NCI-H1092 (cell line): ENCODE measurements at places on chromosomes 5 and 9.

DNA sequence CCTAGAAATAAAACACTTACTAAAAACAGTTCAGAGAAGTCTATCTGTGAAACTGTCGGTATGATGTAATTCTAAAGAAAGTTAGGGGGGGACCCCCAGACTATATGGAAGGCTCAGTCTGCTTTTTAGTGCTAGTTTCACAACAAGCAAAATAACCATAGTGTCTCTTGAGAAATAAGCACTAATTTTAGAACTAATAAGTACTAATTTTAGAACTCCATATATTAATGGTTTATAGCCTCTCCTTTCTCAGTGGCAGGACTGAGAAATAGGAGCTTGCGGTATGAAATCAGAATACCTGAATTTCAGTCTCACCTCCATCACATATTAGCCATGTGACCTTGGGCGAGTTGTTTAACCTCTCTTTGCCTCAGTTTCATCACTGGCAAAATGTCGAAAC lies 1.4 kb upstream of the PHF24 start:
- no peak for DNase-seq

DNA sequence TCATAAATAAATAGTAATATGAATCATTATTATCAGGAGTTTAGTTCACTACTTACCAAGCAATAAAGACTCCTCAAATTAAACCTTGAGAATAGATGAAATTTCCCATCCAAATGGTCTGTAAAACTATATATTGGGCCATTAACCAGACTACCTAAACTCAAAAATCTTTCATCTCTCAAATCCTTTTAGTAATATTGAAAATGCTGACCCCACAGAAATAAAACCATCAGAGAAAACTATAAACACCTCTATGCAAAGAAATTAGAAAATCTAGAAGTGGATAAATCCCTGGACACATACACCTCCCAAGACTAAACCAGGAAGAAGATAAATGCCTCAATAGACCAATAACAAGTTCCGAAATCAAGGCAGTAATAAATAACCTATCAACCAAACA lies 723.2 kb downstream of the TLE4 start:
- DNase-seq, result no peak

DNA sequence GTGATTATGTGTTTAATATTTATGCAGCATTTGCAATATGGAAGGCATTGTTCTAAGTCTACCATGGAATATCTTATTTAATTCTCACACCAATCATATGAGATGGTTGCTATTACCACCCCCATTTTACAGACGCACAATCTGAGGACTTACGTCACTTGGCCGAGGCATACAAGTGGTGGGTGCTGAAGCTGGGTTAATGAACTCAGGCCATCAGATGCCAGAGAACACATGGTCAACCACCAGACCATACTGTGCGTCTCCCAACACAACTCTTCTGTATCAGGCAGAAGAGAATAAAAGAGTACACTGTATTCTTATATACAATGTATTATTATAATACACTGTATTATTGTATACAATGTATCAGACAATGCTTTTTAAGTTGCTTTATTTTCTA lies 59.5 kb downstream of the ZNF366 start:
- DNase-seq, result no peak

DNA sequence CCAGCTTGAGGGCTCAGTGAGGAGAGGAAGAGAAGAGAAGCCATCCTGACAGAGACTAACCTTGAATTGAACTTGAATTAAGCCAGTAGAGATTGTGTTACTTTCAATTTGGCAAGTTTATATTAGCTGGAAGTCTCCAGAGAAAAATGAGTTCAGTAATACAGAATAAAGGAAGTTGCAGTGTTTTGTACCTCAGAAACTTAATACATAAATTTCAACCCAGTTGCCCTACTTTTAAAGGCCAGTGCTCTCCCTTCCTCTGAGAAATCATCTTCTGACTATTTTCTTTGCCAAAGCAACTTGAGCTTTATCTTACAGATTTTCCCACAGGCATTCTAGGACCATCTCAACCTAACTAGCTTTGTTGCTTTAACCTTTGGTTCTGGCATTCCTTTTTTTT lies 231.0 kb upstream of the GAS1 start:
- no peak for DNase-seq

DNA sequence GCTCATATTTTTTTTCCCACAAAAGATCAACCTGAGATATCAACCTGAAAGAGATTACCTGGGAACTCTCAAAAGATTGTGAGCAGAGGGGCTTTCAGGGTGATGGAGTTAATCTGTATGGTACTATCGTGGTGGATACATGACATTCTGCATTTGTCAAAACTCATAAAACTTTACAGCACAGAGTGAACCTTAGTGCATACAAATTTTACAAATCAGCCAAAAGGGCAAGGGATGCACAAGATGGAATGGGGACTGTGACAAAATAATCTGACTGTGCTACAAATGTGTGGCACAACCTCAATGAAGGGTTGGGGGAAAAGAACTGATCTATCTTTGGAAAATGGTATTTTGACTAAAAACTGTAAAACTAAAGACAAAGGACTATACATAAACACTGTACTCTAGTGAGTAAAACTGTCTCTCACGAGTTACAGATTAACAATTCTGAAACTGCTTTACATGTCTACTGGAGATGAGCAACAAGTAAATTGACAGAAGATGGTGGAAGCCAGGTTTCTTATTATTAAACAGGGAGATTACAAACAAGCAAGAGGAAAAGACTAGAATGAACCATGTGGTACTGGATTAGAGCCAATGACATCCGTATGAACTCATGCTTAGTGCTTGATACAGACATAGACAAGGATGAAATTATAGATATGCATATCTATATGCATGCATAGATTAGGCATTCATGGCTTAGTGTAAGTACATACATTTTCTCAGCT lies 24.8 kb upstream of the RLN1 start:
- DNase-seq, result no peak

GRCh38 chr9:115849679-115850412 lies 303.7 kb upstream of the PAPPA start:
- no peak for DNase-seq

GRCh38 chr9:92655366-92655765 lies 14.6 kb downstream of the IPPK start:
- no peak for DNase-seq

- no peak for DNase-seq
Measured at GRCh38 chr5:81093536-81094196, 133.5 kb downstream of the RASGRF2 start.

DNA sequence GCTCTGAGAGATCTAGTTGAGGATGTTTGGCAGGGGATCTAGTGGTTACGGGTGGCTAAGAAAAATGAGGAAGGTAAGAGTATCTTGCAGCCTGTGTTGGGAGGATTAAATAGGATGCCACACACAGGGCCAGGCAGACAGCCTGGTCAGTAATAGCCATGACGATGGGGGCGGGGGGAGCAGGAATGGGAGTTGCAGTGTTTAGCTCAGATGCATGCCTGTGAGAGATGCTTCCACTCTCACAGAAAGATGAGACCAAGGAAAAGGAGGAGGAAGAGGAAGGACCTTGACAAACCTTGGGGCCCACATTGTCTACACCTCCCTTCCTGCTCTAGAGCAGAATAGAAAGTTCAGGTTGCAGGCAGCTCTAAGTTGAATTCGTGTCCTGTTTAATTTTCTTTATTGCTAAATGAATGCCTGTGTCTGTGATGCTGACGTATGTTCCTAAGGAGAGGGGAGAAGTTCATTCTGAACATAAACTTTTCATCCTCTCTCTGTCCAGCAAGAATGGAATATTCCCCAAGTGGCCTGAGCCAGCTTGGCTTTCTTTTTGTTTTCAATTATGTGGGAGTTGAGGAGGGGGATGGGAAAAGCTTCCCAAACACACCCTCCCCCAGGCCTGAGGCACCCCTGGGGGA lies 28.7 kb downstream of the TGFBI start:
- DNase-seq, result no peak

- DNase-seq, result no peak
Measured at GRCh38 chr5:55636683-55637082, 75.4 kb downstream of the SLC38A9 start.

DNA sequence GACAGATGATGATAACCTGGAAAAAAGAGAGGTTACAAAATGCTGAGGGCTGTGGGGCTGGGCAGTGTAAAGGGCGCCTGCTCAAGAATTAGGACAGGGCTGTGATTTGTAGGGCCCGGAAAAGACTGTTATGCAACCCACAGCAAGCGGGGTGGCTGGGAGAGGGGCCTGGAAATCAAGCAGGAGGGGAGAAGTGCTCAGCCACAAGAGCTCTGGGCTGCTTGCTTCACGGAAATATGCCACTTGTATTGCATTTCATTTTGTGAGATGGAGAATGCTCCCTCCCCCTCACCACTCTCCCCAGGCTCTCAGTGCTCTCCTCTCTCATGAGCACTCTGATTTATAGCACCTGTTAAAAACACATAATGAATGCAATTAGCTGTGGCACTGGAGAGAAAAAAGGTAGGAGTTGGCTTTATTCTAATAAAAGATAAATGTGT lies 8.4 kb upstream of the HAND1 start:
- no peak for DNase-seq

- no peak for DNase-seq
Measured at GRCh38 chr5:139413963-139414362, 10.1 kb upstream of the SPATA24 start.

GRCh38 chr9:37977851-37978480 lies 74.0 kb upstream of the SLC25A51 start:
- no peak for DNase-seq

- no peak for DNase-seq
Measured at GRCh38 chr5:35230038-35230611, at the start of gene PRLR. Gene PRLR, minus strand, starts transcription at chr5:35230487. Its CDS starts 140,867 bp downstream, at chr5:35089620.

GRCh38 chr9:114008667-114009410 lies 69.3 kb downstream of the AMBP start:
- no peak for DNase-seq

GRCh38 chr5:17441351-17441750 lies 56.7 kb upstream of the TAF11L2 start:
- no peak for DNase-seq

DNA sequence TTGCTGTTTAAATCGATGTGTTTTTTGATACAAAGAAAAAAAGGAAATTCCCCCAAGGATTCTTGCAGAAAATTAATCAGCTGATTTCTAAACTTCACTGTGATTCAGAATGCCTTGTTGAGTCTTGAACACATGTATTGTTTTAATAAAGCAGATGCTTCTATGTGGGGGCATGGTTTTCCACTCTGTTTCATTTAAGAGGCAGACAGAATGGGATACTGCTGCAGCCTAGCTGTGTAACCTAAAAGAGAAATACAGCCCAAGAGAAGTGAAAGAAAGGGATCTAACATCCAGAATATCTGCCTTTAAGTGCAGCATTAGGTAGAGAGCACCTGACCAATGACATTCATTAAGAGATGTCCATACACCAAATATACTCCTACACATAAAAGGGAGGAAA lies 365.1 kb upstream of the CCNH start:
- DNase-seq, result no peak

DNA sequence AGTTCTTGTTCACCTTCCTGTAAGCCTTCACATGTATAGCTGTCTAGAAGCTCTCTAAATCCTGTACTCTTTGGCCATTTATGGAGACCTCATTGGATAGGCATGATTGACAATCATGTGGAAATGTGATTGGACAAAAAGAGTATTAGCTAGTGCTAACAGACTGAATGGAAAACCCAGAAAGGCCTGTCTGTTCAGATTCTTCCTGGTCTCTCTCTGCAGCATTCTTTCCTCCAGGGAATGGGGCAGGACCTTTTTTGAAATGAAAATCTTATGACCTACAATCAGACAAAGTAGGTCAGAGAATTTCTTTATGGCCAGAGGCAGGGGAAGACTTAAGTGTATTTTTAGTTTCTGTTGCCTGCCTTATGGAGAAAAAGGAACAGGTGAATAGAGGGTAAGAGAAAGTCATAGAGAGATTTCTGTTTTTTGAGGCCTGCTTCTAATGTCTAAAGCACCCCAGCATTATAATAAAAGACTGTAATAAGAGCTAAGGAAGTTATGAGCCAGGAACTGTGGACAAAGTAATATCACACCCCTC lies 152.4 kb upstream of the CCDC152 start:
- DNase-seq, result no peak

- DNase-seq, result no peak
Measured at GRCh38 chr5:66931651-66932050, 264.9 kb downstream of the CD180 start.

GRCh38 chr5:131139321-131139720 lies 25.7 kb downstream of the HINT1 start:
- DNase-seq, result no peak

- DNase-seq, result no peak
Measured at GRCh38 chr5:99070362-99070761, 141.6 kb upstream of the CHD1 start.

DNA sequence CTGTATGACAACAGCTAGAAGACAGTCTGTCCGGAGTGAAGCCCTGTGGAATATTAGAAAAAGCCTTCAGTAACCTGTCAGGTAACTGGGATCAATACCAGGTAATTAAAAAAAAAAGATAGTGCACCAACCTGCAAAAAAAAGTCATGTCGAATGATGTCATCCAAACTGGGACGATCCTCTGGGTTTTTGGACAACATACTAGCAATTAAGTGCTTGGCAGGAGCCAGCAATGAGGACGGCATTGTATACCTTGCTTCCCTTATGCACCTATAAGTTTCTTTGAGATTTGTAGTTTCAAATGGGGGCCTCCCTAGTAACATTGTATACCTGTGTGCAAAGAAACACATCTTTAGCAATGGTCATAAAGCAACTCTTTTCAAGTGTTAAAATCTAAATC lies 2.8 kb downstream of the PLK2 start:
- no peak for DNase-seq

GRCh38 chr9:93652604-93653592 lies 76.5 kb downstream of the PHF2 start:
- no peak for DNase-seq

DNA sequence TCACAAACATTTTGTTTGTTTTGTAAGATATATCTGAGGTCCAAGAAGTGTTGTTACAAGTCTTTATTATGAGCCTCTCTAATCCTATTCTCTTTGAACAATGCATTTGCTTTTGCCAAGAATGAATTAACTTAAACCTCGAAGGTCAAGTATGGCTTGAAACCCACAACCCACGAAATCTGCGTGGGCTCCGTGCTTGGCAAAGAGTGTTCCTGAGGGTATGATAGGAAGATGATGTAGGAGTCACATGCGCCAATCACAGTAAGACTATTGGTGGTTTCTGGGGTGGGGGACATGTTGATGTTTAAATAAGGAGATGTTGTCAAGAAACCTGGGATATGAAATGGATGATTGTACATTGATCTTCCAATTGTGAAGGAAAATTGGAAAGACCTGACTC lies 330.8 kb upstream of the RFX3 start:
- no peak for DNase-seq

GRCh38 chr5:14873790-14874189 lies 2.2 kb upstream of the ANKH start:
- no peak for DNase-seq

GRCh38 chr5:90528601-90529193 lies 687 bp downstream of the LYSMD3 start:
- no peak for DNase-seq

GRCh38 chr5:149143470-149143869 lies 2.2 kb downstream of the ABLIM3 start:
- no peak for DNase-seq

- DNase-seq, result peak; percentile 89
Measured at GRCh38 chr9:136695435-136695895, 8.2 kb upstream of the AGPAT2 start.
